ENCODE measurements at places on chromosomes 7 and 10.

- DNase-seq: peak; percentile 41
These were observed 449.1 kb downstream of the SUGCT start for GRCh38 chr7:40583667-40584444.

GRCh38 chr7:66269978-66270377 is 64.8 kb downstream of the TPST1 start:
- DNase-seq: no peak

DNA sequence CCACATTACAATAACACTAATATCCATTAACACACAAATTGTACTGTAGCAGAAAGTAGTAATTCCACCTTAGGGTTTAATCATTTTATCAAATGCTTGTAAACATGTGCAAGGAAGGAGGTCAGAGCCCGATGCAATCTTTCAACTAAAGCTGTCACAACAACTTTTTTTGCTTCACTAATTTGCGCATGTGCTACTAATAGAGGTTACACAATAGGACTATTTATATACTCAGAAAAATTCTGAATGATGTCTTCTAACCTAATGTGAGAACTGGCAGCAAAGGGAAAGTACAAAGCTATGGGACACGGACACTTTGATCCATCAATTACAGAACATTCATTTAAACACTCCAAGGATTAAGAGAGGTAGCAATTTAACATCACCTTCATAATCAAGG is 244.4 kb downstream of the CHCHD3 start:
- no peak for DNase-seq

- no peak for DNase-seq
These were observed 22.2 kb upstream of the CAMK2B start for GRCh38 chr7:44347546-44348114.

DNA sequence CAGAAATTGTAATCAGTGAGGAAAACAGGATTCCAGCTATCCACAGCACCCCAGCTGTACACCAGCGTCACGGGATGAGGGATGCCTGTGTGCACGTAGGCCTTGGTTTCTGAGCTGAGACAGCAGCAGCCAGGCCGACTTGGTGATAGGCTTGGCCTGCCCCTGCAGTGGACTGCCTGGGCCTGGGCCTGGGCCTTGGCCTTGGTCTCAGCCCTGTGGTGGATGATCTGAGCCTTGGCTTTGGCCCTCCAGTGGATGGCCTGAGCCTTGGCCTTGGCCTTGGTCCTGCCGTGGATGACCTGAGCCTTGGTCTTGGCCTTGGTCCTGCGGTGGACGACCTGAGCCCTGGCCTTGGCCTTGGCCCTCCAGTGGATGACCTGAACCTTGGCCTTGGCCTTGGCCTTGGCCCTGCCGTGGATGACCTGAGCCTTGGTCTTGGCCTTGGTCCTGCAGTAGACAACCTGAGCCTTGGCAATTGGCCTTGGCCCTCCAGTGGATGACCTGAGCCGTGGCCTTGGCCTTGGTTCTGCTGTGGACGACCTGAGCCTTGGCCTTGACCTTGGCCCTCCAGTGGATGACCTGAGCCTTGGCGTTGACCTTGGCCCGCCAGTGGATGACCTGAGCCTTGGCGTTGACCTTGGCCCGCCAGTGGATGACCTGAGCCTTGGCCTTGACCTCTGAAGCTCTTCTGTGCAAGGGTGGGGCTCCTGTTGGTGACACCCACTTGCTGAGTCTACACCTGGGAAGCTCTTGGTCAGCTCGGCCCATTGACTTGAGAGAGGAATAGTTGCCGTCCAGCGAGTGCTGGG is 93.8 kb downstream of the CUX1 start:
- DNase-seq: no peak

- DNase-seq: no peak
These were observed 203.2 kb downstream of the PLXNA4 start for GRCh38 chr7:132373041-132373440.

- DNase-seq: no peak
These were observed 117.8 kb downstream of the TES start for GRCh38 chr7:116328161-116328560.

GRCh38 chr7:29281782-29282541 is 87.4 kb downstream of the CHN2 start:
- no peak for DNase-seq

DNA sequence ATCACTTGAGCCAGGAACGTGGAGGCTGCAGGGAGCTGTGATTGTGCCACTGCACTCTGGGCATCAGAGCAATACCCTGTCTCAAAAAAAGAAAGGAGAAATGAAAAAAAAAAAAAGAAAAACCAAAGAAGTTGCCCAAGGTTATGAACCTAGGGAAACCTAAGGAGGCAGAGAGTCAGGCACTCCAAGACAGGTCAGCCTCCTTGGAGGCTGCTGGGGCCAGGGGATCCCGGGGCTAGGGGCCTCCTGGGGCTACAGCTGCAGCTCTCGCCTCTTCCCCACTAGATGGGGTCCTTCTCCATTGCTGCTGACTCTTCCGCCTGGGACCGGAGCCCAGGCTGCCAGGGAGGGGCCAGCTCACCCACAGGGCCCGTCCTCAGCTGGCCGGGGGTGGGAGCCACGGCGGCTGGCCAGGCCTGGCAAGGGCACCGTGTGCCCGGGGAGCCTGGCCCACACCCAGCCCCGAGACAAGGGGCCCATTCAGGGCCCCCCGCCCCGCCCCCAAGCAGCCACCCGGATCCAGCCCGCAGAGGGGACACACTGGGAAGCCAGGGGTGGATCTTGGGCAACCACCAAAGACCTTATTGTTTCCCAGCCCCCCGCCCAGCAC is 1.7 kb upstream of the SPACDR start:
- DNase-seq: peak; percentile 77

GRCh38 chr10:98910048-98910447 is 325.6 kb downstream of the HPSE2 start:
- DNase-seq: no peak

- DNase-seq: no peak
These were observed 122.4 kb upstream of the NPS start for GRCh38 chr10:127426746-127427145.

- DNase-seq: no peak
These were observed 51.5 kb downstream of the CPED1 start for GRCh38 chr7:121039994-121040393.

DNA sequence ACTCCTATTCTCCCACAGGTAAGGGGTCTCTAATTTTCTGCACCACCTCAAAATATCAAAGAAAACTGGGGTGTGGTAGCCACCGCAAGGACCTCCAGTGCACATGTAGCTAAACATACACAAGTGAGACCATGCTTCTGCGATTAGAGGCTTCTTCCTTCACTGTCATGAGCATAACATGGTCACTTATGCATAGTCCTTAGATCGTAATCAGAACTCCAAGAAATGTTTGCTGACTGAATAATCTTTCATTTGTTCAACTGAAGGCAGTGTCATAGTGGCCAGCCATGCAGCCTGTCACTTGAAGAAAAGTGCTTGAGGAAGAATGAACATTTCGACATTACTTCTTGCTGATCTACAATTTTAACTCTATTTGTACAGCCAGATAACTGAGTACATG is 14.6 kb downstream of the TWIST1 start:
- no peak for DNase-seq

DNA sequence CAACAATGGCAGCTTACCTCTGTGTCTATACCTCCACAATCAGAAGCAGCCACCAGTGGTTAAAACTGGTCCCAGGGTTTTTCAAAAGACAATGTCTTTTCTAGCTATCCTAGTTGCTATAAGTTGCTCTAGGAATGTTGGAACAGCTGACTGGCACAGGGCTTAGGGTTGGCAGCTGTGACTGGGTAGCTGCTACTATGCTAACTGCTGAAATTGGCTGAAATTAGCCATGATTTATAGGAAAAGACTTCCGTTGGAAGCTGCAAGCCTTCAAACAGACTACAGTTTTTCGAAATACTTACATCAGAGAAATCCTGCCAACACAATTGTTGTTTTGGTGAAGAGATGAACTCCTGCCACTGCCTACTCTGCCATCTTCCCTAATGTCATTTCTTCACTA is 102.3 kb downstream of the MKX start:
- no peak for DNase-seq

DNA sequence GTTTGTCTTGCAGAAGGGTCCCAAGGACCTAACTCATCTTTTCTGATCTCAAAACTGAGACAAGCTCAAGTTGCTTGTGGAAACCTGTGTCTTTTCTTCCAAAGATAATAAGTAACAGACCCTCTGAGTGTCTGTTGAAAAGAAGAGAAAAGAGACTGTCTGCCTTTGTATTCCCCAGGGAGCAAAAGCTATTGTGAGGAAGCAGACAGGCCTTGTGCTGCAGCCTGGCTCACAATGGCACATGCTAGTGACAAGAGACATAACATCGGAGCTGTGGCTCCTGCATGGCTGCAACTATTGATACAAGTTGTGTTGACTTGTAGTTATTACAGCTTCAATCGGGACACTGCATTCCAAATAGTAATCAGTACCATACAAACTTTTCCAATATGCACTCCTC is 202.9 kb downstream of the DKK1 start:
- DNase-seq: no peak

GRCh38 chr7:43302211-43302711 is 189.8 kb downstream of the HECW1 start:
- DNase-seq: no peak

DNA sequence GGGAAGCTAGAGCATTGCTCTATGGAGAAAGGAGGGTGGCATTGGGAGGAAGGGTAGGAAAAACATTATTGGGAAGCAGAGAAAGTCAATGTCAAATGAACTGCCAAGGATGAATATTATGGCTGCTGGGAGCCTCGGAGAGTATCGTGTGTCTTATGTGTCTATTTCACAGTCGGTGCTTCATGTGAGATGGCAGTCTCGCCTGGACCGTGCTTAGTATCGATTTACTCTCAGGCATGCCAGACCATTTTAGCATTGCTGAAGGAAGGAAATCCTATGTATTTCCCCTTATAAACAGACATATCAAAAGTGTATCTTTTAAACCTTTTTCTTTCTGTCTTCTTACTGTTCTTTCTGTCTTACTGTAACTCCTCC is 612.6 kb downstream of the AUTS2 start:
- DNase-seq: no peak

GRCh38 chr7:156049366-156049765 is 237.1 kb upstream of the SHH start:
- DNase-seq: no peak

GRCh38 chr7:33452805-33453502 is 323.6 kb downstream of the BBS9 start:
- no peak for DNase-seq

DNA sequence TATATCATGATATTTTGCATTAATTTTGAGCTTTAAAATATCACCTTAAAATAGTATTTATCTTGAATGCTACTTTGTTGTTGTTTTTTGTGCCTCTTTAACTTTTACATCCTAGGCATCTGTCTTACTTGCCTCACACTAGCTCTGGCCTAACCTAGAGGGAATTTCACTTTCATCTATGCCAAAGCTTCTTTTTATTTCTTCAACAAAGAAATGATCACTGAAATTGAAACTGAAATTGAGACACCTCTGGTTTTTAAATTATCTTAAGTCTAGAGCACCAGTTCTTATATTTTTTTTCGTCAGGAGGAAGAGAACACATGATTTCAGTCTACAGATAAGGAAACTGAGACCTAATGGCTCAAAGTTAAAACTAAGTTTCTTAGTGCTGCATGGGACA is 3.5 kb upstream of the SCIN start:
- no peak for DNase-seq

- peak; percentile 88 for DNase-seq
These were observed 304.4 kb upstream of the LYZL1 start for GRCh38 chr10:28984431-28984830.

DNA sequence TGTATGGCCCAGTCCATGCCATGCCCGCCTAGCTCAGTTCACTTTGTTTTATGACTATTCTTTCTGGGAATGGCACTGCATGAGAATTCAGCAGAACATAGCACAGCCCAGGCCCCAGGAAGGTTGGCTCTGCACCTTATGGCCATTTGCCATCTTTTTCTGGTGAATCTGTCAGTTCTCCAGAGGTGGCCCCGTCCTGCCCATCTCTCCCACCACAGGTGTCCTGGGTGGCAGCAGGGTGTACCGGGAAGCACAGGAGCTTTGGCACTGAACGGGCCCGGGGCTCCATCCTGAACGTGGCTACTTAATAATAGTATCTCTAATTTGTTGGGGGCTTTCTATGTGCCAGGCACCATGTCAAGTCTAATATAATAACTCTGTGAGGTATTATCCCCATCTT is 24.7 kb downstream of the GOLGA7B start:
- no peak for DNase-seq

GRCh38 chr7:128793181-128793547 is 1.4 kb downstream of the CCDC136 start:
- DNase-seq: no peak

DNA sequence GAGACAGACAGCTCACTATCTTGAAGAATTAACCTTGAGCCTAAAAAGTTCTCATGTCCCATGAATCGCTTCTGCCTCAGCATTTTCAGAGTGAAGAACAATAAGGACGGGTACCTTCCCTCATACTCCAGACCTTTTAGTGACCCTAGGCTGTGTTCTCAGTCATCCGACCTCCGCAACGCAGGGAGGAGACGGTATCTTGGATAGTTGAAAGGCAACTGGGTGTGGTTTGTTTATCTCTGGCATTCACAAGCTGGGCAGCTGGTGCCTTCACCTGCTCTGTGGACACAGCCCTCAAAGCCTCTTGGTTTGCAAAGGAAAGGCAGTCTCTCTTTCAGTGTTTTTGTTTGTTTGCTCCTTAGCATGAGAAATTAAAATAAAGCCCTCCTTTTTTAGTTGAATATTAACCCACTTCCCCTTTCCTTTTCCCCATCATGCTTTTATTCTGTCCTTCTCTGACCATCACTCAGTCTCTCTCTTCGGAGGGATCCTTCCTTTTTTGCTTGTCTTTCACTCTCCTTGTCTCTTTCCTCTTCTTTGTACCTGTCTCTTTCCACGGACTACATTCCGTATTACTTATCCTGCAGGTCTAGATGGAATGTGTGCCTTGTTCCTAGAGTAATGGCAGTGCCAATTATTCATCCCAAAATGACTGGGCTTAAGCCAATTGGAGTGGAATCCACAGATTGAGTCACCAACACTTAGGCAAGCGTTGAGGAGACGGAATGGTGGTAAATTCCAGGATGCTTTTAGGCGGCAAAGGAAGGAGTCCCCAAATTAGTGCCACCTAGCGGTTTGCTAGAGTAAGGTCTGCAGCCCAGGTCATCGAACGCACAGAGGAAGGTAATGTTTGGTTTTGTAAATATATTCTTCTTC is 45.8 kb downstream of the PRR15 start:
- DNase-seq: peak; percentile 34

GRCh38 chr10:132394201-132394811 is 2.7 kb upstream of the PWWP2B start:
- DNase-seq: no peak

GRCh38 chr10:35336921-35337823 is 863 bp downstream of the CCNY start:
- DNase-seq: peak; percentile 56

DNA sequence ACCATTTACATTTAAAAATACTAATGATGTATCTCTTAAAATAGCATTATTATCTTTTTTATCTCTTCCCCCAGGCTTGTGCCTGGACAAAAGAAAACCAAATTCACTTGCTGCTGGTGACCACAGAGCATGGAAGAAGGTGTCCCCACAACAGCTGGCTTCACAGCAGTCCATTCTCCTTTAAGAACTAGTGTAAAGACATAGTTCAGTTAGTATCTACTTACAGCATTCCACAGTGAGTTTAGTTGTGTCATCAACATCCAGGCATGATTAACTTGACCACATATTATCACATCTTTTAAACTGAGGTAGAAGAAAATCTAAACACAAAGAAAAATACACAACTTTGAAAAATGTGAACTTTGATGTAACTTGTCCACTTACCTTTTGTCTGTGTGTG is 55.0 kb downstream of the LRRC17 start:
- DNase-seq: no peak

All from breast epithelium (tissue), 4 donors.